ENCODE measurements at places on chromosomes 2 and 18.

DNA sequence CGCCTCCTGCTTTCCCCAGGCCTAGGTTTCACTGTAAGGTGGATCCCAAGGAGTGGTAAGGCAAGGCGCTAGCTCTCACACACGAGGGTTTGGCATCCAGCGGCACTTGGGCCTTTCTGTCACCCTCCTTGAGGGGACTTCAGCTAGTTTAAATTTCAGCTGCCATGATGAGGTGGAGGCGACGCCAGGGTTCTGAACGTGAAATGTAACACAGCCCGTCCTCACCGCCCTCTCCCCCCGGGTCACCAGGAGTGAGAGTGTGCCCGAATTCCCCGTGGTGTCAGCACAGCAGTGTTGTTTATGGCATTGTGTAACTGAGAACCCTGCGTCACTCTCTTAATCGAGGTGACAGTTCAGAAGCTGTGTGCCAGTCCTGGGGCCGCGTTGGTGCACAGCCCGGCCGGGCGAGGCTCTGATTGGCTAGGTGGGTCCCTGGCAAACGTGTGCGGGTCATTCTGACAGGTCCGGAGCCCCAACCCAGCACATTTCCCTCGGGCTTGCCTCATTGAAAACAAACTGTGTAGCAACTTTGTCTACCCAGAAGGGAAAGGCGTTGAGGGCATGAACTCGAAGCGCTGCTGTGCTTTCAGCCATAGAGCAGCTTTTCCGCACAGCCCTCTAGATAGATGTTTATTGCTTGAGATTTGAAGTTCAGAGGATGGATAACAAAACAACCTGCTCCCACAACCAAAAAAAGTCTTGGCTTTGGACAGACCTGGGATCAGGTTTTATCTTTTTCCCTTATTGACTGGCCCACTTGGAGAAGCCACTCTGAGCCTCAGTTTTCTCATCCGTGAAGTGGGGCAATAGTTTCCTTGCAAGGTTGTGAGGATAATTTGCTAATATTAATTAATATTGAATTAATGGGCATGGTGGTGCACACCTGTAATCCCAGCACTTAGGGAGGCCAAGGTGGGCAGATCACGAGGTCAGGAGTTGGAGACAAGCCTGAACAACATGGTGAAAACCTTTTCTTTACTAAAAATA is 4.9 kb downstream of the CIDEA start:
- no peak for DNase-seq

GRCh38 chr2:104200533-104201168 is 653.3 kb upstream of the POU3F3 start:
- no peak for DNase-seq

GRCh38 chr2:77604953-77605929 is 83.1 kb upstream of the LRRTM4 start:
- DNase-seq: no peak

DNA sequence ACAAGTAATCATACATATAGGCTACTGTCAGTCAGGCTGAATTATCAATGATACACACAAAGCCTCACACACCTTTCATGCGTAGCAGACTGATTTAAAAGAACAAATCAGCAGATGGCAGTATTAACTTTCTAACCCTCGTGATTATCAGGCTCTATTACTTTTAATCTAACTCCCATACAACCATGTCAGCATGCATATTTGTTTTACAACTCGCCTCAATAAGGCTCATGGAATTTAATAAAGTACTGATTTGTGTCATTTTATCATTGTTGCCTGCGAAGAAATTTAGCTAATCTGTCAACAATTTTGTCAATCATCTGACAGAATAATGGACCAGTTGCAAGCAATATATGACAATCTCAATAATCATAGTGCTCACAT is 82.8 kb downstream of the SLC25A12 start:
- DNase-seq: no peak

- no peak for DNase-seq
These were observed 160.5 kb upstream of the APCDD1 start for GRCh38 chr18:10293966-10294365.

Measured in activated CD4-positive, alpha-beta T cell treated with anti-CD3 and anti-CD28 coated beads for 4 hours (primary cell).